Right ventricle myocardium inferior (tissue), 1 donor: ENCODE measurements at places on chromosomes 16 and 17. TPM values are rescaled to one million over a fixed set of nuclear protein-coding genes. Genes with fewer than 3 reads are reported as not detected.

DNA sequence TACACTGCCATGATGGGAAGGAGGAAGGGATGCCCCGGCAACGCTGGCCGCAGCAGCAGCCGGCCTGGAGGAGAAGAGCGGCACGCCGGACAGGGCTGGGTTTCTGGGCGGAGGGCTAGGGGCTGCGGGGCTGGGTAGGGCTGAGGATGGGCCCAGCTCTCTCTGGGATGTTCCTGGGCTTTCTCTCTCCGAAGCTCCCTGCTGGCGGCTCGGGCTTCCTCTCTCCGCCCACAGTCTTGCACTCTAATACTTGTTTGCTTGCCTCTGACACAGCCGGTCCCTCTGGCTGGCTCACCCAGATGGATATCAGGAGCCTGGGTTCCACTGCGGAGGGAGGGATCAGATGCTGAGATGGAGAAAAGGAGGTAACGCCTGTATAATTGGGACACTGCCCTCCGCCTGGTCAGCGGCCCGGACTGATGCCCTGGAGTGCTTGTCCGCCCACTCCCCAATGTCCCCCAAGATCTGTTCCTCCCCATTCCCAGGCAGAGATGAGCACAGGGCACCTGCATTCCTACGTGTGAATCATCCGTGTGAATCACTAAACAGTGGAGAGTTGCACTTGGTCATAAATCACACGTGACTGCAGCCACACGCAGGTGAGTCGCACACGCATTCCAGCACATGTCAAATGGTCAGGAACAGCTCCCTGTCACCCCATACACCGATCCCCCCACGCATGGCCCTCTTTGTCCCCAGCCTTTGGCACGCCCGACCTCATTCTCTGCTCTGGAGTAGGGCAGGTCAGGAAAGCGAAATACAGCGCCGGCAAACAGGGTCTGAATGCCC, at the start of gene ALOXE3:
TSS of gene ALOXE3 (minus strand) at position 535 of the 789 bp plus-strand sequence. CDS start at position 11, 524 bp downstream.
- no peak for DNase-seq

DNA sequence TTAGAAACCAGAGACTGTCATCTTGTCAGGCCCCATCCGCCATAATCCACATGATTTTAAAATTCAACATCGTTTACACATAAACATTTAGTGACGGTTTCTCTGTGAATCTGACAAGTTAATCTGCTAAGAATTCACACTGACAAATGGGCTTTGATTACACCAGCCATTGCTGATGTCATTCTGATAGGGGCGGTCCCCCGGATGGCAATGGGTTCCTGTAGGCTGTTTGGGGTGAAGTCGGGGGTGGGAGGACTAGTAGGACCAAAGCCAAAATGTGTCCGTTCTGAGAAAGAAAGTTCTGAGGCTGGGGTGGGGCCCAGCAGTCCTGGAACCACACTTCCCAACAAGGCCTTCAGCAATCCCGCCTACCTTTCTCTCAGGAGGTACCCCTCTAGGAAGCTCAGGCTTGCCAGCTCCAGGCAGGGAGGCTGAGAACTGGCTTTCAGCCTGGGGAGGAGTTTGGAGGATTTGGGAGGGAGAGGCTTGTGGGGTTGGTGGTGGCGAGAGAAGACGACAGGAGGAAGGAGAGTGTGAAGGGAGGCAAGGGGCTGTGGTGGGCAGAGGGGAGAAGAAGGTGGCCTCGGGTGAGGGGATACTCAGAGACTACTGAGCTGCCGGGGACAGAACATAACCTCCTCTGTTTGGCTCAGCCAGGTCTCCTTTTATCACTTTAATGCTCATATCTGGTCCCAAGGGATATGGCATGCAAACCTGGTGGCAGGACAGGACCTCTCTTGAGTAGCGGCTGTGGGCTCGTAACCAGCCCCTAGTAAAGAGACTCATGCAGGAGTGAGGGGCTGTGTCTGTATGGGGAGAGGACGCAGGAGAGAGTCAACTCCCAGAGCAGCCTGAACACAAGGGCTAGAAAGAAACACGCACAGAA, 8.6 kb downstream of the HIC1 start:
- DNase-seq = no peak

MMP25 gene
- 1.7 TPM for total RNA-seq

DOC2B gene
- 4.5 TPM for total RNA-seq

DNA sequence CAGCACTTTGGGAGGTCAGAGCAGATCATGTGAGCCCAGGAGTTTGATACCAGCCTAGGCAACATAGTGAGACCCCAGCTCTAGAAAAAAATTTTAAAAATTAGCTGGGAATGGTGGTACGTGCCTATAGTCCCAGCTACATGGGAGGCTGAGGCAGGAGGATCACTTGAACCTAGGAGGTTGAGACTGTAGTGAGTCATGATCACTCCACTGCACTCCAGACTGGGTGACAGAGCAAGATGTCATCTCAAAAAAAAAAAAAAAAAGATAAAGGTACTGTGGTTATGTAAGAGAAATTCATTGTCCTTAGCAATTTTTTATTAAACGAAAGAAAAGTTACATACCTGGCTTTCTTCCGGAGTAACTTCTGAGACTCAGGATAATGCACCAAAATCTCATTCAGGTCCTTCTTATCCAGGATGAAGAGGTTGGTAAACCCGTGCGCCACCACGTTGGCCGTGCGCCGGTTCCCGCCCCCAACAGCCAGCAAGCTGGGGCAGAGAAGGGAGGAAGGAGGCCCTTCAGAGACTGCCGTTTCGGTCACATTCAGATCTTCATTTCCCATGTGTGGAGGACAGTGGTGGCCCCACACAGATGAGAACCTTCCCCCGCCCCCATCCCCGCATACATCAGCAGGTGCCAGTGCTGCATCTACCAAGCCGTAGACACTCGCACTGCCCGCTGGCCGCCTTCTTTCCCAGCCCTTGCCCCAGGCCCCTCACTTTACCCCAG, 73.7 kb downstream of the CNGB1 start:
- DNase-seq = no peak

DNA sequence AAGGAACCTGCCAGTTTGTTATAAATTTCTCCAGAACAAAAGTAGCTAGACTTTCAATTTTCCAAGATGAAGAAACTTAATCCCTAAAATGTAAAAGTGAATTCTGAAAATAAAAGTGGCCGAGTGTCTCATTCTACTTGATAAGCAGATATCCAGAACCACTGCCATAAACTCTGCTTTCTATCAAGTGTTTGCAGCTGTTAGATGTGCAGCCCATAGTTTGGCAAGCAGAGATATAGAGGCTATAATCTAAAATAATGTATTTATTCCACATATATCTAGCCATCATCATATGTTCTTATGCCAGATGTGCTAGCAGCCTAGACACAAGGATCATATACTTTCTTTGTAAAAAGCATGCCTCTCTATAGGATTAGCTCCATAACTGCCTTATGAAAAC, 14.7 kb upstream of the FBXL20 start:
- DNase-seq = no peak

- DNase-seq = no peak
Measured at GRCh38 chr17:73759734-73760438, 115.6 kb upstream of the SDK2 start.
